ENCODE measurements at places on chromosomes 3 and 15.
A peak's percentile ranks its signal among the peaks of the same experiment; 100 is the strongest.

GRCh38 chr15:45637141-45637540 lies 2.3 kb downstream of the SQOR start:
- no peak for DNase-seq

DNA sequence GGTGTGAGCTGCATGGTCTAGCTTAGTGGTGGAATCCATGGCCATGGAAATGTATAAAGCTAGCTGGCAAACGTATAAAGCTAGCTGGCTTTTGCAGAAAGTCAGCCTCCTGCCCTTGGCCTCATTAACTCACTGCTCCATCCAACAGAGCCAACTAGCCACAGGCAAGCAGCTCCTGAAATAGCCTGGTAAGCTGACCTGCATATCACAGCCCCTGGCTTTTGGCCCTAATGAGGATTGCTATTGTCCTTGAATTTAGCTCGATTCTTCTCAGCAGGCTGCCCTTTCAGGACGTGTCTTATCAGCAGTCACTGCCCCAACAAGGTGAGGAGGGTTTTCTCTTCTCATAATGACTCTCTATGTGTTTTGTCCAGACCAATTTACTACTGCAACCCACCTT lies 446.8 kb downstream of the WDR72 start:
- no peak for DNase-seq

GRCh38 chr3:49276475-49277382 lies at the start of gene C3orf62:
C3orf62 (minus strand) TSS chr3:49277232; CDS start chr3:49276872, 360 bp downstream.
- DNase-seq: peak; percentile 64

DNA sequence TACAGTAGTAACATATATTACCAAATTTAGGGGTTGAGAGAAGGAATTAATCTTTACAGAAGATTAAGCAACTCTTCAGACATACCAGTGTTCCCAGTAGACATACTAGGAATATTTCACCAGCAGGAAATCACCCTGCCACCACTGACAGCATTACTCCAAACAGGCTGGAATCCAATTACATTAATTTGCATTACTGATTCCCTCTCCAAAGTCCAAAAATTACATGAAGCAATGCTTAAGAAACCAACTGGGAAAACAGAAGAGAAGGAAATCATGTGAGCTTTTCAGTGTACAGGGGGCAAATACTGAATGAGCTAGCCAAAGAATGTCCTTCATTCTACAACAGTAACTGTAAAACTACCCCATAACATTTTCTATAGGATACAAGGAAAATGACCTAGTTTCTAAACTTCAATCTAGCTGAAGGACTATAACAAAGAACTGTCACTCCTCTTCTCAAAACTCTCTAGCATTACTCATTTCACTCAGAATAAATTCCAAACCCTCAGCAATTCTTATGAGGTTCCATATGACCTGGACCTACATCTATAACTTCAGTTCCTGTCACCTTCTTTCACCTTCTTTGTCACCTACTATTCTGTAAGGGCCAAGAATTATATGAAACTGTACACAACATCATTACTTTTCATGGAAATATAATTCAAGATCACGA lies 72.7 kb downstream of the INO80 start:
- no peak for DNase-seq

GRCh38 chr15:70306081-70306480 lies 208.4 kb upstream of the TLE3 start:
- no peak for DNase-seq

- peak; percentile 85 for DNase-seq
These were observed 8.1 kb upstream of the ADAMTS17 start for GRCh38 chr15:100349696-100350433.

- no peak for DNase-seq
These were observed 18.8 kb downstream of the DIS3L start for GRCh38 chr15:66312144-66312543.

- no peak for DNase-seq
These were observed 405.1 kb downstream of the LPP start for GRCh38 chr3:188559072-188559429.

GRCh38 chr3:183975981-183976662 lies 41.6 kb downstream of the ABCC5 start:
- no peak for DNase-seq

DNA sequence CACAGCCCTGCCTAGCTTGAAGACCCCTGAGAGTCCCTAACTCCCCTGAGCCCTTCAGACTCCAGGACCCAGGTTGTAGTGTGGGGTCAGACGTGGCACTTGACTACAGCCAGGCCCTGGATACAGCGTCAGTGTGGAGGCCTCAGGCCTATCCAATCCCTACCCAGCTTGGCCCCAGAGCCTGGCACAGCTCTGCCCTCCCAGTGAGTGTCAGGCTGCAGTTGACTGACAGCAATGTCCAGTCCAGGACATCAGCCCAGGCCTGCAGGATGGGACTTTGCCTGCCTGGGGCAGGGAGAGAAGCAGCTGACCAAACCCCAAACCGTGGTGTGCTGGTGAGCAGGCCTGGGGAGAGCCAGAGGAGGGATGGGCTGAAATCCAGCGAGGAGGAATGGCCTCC lies 27.3 kb downstream of the KLF13 start:
- DNase-seq: no peak

DNA sequence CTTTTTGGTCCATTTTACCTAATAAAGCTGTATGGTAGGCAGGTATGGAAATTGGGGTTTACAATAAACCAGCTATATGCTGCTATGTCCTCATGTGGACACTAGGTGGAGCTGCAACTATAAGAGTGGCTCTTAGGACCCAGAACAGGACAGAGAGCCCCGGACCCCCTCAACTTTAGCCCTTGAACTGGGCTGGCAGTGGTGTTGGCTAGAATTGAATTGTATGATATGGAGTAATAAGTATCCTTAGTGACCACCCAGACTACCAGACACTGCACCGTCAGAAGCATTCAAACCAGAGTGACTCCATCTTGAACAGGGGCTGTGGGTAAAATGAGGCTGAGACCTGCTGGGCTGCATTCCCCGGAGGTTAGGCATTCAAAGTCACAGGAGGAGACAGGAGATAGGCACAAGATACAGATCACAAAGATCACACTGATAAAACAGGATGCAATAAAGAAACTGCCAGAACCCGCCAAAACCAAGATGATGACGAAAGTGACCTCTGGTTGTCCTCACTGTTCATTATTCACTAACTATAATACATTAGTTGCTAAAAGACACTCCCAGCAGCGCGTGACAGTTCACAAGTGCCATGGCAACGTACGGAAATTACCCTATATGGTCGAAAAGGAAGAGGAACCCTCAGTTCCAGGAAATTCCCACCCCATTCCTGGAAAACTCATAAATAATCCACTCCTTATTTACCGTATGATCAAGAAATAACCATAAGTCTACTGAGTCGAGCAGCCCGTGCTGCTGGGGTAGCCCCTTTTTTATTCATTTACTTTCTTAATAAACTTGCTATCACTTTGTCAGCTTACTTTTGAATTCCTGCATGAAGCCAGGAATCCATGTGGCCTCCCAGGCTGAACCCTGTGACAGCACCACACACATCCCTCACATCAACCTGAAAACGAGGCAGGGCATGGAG lies 68.7 kb upstream of the BLM start:
- DNase-seq: peak; percentile 78

- no peak for DNase-seq
These were observed 342.3 kb upstream of the ADAMTS9 start for GRCh38 chr3:65030014-65030627.

- DNase-seq: no peak
These were observed 59.6 kb upstream of the IQSEC1 start for GRCh38 chr3:13132731-13133410.

GRCh38 chr3:128584412-128585020 lies 66.1 kb downstream of the RPN1 start:
- DNase-seq: peak; percentile 32

GRCh38 chr3:55203006-55203405 lies 275.1 kb upstream of the LRTM1 start:
- no peak for DNase-seq

DNA sequence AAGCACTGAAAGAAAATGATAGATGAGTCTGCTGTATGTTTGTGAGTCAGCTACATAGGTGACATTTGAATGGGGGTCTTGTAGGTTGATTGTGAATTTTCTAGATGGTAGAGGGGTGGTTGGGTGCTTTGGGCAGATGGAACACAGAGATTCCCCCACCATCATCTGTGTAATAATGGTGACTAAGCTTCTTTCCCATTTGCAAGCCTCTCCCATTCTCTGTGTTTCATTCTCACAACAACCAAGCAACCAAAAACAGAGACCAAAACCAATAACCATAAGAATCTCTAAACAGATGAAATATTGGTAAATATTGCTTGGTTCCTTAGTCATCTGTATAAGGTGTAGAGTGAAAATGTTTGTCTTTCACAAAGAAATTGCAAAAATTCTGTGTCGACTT lies 17.8 kb upstream of the UTS2B start:
- no peak for DNase-seq

DNA sequence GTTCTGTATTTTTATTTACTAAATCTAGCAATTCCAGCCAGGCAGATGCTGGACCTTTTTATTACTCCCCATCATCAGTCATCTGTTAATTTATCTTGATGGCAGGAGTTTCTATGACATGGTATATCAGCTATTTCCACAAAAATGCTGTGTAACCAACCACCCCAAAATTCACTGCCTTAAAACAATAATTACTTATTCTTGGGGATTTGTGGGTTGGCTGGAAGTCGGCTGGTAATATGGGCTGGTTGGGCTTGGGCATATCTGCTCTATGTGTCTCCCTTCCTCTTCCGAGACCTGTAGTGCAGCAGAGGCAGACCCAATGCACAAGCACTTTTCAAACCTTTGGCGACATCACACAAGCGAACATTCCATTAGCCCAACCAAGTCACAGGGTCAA lies 92.1 kb upstream of the UBE2E1 start:
- no peak for DNase-seq

- no peak for DNase-seq
These were observed 38.6 kb downstream of the CRYBG3 start for GRCh38 chr3:97860364-97860763.

GRCh38 chr3:182294256-182294655 lies 499.0 kb upstream of the ATP11B start:
- DNase-seq: no peak

- DNase-seq: no peak
These were observed 30.8 kb upstream of the SLC25A36 start for GRCh38 chr3:140910860-140911259.

DNA sequence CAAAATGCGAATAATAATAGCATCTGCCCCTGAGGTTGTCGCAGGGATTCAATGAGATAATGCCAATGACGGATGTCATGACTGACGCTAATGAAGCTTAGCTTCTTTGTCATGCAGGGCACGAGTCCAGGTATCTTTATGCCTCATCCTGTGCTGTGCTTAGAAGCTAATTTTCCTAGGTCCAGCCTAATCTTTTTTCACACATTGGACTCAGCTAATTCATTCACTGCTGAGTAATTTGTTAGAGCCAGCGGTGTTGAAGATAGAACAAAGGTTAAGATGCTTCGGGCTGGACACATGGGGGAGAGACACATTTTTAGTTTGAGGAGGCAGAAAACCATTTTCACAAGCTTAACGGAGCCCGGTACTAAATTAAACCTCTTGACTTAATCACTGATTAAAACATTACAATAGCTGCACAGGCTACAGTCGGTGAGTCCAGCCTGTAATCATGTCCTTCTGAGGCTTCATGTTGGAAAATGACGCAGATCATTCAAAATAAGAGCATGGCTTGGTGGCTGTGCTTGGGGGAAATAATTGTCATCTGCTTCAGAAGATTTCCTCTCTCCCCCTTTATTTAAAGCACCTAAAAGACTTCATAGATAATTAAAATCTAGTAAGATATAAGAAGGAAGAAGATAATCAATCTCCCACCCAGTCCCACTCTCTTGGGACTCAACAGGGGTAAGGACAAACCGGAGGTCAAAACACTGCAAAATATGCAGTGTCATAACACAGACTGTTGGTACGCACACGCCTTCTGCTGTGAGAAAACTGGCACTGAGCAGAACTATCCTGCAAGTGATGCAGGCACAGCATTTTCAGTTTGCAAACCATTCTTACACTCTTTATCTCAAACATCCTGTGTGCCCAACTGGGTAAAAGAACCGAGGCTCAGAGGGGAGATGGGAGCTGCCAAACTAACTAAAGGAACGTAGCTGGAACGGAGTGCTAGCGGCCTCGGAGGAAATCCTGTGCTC lies 3.3 kb upstream of the CCDC174 start:
- no peak for DNase-seq

DNA sequence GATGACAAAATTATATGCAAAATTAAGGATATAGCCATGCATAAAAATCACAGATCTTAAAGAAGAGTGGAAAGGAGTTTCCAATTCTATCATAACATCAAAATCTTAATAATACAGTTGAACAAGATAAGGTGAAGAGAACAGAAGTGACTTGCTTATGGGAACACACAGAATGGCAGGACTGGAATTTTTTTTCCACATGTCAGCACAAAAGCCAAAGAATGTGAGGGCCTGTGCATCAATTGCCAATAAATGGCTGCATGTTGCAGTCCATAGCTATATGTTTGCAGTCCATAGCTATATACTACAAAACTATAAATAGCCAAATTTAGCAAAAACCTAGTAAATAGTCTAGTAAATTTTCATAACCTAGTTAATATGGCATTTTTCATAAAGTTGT lies 10.4 kb upstream of the MB21D2 start:
- no peak for DNase-seq

DNA sequence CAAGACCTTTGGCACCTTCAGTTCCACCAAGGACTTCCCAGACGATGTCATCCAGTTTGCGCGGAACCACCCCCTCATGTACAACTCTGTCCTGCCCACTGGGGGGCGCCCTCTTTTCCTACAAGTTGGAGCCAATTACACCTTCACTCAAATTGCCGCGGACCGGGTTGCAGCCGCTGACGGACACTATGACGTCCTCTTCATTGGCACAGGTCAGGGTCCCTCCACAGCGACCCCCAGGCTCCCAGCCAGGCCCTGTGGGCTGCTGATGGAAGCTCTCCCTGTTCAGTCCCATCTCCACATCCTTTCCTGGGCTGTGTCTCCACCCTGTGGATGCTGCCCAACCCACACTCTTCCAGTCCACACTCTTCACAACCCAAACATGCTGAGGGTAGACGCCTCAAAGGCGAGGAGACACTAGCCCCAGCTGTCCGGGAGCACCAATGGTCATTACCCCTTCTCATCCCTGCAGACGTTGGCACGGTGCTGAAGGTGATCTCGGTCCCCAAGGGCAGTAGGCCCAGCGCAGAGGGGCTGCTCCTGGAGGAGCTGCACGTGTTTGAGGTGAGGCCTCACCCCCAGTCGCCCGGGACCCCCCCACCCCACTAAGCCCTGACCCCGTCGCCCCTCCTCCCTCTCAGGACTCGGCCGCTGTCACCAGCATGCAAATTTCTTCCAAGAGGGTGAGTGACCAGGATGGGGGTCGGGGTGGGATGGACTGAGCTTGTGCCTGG lies 4.3 kb upstream of the LSMEM2 start:
- DNase-seq: peak; percentile 71

- DNase-seq: no peak
These were observed 93.9 kb downstream of the WNT7A start for GRCh38 chr3:13785853-13786436.

GRCh38 chr15:83653288-83653638 lies 660 bp upstream of the ADAMTSL3 start:
- DNase-seq: no peak

GRCh38 chr3:104868291-104868690 lies 498.4 kb upstream of the ALCAM start:
- no peak for DNase-seq

DNA sequence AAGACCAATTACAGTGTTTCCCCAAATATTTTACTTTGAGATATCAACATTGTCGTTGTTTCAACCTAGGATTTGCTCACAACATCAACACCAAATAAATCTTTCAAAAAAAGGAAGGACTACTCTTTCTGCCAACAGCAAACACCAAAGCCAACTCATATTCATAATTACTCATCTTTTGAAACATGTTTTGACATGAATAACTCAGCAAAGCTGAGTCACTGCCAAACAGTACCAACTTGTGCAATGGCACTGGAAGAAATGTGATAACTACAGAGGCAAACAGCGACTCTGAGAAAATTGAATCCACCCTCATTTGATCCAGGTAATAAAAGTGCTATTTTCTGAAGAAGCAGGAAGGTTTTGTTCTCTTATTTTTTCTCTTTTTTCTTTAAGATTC lies 67.2 kb downstream of the PEX5L start:
- no peak for DNase-seq

Measured in CD4-positive, alpha-beta T cell treated with Interferon gamma for 1 hour (primary cell).